ENCODE measurements at places on chromosomes 6 and 20. TPM values are rescaled to one million over a fixed set of nuclear protein-coding genes. Genes with fewer than 3 reads are reported as not detected.

CDSN gene
- not detected for polyA plus RNA-seq

DNA sequence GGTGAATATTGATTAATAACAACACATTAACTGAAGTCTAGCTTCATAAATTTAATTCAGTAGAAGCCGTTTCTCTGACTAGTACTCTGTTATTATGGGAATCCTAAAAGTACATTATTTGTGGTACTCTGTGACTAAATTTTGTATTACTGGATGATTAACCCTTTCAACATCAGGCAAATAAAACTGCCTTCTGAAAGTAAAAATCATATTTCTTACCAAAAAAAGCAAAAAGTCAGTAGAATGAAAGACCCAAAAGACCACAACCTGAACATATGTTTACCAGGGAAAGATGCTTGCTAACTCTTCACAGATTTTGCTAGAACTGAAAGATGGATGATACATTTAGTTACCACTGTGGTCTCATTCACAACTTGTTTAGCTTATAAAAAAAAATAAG, 73.2 kb downstream of the AHI1 start:
- DNase-seq = no peak

- no peak for DNase-seq
Observed at GRCh38 chr6:160662429-160662828, 1.6 kb downstream of the LPA start.

GRCh38 chr20:34887023-34887422, 10.6 kb downstream of the ACSS2 start:
- no peak for DNase-seq

DNA sequence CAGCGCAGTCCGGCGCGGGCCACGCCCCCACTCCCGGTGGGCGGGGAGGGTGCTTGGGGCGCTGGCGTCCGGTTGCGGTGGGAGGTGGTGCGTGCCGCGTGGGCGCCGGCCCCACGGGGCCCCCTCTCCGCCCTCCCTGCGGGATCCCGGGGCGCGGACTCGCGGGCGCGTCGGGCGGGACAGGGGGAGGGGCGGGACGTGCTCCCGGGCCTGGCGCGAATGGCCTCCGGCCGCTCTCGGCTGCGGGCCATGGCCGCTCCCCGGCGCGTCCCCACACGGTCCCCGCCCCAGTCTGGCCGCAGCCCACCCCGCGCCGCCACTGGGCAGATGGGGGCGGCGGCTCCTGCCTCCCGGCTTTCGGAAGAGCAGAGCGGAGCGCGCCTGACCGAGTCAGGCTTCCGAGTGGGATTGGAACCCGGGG, 771 bp upstream of the PPP1R3G start:
- DNase-seq = no peak

DNA sequence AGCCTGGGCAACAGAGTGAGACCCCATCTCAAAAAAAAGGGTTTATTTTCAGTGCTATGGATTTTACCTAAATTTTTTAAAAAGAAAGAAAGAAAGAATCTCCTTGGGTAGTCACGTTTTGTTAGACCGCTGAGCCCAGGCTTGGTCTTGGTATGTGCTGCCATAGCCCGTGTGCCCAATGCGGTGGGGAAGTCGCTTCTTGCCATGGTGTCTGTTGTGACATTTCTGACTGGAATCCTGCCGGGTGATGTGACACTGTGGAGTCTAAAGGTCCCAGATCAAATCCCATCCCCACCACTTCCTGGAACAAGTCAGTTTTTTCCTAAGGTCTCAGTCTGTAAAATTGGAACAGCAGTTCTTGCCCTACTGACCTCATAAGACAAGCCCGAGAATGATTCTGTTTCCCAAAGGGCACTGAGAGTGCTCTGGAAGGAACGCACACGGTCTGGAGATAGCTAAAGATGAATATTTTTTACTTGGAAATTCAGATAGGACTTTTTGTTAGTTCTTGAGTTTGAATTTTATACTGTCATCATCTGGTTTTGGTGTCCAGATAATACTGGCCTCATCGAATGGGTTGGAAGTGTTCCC, 225.8 kb downstream of the EYA2 start:
- DNase-seq = no peak

DNA sequence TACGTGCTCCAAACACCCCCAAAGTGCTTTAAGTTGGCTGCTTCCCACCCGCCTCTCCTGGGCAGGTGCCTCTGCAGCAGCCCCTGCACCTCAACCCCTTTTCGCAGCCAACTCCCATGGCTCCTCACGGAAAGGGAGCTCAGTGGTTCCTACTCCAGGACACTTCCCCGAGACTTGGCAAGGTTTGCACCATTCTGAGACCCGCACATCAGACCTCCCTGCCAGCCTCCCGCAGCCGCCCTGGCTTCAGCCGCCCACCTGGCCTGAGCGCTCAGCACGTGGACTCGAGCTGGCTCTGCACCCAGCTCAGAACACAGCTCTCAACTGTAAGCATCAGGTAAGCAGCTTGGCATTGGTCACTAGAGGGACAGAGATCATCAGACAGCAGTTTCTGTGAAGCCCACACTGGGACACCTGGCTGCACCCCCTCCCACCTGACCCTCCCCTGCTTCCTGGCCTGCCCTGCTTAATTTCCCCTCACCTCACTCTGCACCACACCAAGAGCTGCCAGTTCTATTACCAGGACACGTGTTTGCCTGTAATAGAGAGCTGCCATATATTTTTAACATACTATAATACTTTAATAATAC, 28.5 kb downstream of the GMDS start:
- DNase-seq = no peak

GRCh38 chr6:48200869-48201390, 89.9 kb upstream of the PTCHD4 start:
- no peak for DNase-seq

ZSCAN31 gene
- polyA plus RNA-seq = 5.0 TPM

DNA sequence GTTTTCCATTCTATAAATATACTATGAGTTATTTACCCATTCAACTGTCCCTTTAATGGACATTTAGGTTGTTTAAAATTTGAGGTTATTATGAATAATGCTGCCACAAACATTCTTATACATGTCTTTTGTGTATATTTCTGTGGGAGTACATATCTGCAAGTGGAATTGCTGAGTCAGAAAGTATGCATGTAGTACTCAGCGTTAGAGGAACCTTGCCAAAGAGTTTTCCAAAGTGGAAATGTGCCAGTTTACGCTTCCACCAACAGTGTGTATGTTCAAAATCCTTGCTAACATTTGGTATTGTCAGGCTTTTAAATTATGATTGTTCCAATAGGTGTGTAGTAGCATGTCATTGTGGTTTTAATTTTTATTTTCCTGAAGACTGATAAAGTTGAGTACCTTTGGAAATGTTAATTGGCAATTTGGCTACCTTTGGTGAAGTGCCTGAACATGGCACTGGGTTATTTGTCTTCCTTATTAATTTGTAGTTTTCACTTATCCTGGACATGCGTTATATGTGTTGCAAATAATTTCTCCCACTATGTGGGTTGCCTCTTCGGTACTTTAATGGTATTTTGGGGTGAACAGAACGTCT, 341.2 kb downstream of the CD83 start:
- DNase-seq = peak; percentile 86

GRCh38 chr20:52800734-52801627, 171.2 kb upstream of the TSHZ2 start:
- DNase-seq = no peak

- DNase-seq = no peak
Observed at GRCh38 chr20:57669632-57670031, 40.2 kb downstream of the PMEPA1 start.

- DNase-seq = no peak
Observed at GRCh38 chr6:34157851-34158250, 12.0 kb upstream of the GRM4 start.

- no peak for DNase-seq
Observed at GRCh38 chr20:15795305-15796019, 777.8 kb downstream of the KIF16B start.

KCNK17 gene
- polyA plus RNA-seq = not detected

B3GALT4 gene
- polyA plus RNA-seq = 1.4 TPM

DNA sequence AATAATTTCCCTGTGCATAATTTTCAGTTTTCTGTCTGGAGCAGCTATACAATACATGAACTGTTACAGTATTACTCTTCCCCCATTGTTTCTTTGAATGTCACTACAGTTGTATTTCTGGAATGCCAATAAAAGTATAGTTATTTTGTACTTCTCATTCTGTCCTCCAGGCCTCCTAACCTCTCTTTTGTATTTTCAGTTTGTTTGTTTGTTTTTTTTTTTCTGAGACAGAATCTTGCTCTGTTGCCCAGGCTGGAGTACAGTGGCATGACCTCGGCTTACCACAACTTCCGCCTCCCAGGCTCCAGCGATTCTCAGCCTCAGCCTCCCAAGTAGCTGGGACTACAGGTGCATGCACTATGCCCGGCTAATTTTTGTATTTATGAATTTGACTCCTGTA, 16.8 kb upstream of the ARID1B start:
- no peak for DNase-seq

DNA sequence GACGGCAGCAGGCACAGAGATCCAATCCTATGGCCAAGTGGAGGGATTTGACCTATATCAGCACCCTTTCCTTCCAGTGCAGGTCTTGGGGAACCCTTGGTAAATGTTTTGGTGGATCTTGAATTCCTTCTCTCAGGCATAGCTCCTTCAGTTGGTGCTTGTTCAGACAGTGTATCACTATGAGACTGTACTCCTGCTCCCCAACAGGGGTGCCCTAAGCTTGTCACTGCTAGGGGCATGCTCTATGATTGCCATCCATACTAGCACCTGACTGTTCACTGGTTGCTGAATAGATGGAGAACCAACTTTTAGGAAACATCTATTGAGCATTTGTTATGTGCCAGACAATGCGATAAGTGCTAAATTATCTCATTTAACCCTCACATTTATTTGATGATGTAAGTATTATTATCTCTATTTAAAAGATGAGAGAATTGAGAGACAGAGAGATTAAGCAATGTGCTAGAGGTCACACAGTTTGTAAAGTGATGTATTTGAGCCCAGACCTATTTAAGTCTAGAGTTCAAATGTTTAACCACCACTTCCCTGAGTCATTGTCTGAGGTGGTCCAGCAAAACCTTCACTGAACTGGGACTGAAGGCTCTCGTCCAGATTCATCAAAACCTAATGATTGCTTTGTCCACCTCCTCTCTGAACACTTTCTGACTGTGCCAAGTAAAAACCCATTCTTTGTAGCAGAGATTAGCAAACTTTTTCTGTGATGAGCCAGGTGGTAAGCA, 34.3 kb downstream of the ADGRF1 start:
- DNase-seq = no peak

DNA sequence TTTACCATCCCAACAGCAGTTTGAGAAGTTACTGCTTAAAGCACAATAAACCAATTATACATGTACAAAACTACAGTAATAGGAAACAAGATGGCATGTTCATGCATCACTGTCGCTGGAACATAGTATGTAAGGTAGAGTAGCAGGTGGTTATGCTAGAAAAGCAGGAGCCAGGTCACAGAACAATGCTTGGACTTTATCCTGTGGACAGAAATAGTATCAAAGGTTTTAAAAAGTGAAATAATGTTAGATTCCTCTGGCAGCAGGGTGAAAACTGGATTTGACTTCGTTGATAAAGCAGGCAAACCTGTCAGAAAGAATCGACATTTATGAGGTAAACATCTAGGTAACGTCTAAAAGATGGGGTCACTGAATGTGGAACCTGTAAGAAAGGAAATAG, 2.5 kb downstream of the BLOC1S5 start:
- no peak for DNase-seq

DNA sequence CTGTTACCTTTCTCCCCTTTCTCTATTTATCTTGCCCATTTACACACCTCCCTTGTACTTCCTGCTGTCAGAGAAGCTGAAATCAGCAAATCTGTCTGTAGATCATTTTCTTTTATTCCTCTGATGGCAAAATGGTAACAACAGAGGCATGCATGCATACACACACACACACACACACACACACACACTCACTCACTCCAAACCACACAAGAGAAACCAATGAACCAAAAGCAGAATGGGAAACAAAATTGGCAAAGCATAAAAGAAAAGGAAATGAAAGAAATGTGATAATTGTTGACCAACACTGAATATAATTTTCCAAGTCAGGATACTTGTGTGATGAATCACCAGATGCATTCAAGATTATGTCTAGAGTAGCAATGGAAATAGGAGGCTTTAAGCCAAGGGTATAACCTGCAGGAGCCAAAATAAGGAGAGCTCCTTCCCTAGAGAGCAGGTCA, 172.4 kb downstream of the PLCB4 start:
- no peak for DNase-seq

MEI4 gene
- not detected for polyA plus RNA-seq

TRIM31 gene
- polyA plus RNA-seq = not detected

KIF6 gene
- polyA plus RNA-seq = 0.02 TPM

All from AG04450 (cell line).